ENCODE measurements at places on chromosomes 3 and 15.

- no peak for DNase-seq
These were observed 2.8 kb downstream of the FURIN start for GRCh38 chr15:90871139-90871715.

GRCh38 chr3:141250342-141250741 lies 18.7 kb downstream of the PXYLP1 start:
- no peak for DNase-seq

DNA sequence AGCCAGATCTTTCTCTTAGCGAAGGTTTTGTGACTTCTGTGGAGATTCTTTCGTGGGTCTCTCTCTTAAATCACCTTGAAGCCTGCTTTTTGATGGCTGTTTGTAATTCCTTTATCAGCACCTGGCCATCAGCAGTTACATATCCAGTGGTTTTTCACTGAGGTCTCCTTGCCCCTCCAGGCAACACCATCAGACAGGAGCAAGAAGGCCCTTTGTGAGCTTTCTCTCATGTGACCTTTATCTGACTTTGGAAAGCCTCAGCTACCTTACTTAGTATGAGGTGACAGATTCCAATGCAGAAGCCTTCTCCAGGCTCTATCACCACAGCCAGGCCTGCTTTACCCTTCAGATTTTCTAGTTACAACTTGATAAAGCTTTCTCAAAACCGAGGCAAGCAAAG lies 30.0 kb upstream of the P3H2 start:
- no peak for DNase-seq

DNA sequence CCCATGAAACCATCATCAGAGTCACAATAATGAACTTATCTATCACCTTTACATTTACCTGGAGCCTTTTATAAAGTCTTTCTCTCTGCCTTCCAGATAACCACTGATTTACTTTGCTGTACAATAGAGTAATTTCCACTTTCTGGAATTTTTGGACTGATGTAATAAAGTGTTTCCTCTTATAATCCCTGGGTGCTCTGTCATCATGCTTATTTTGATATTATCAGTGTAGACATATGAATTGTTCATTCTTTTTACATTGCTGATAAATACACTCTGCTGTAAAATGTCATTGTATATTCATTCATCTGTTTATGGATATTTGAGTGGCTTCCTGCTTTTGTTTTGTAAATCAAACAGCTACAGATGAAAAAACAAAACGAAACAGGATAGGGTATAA lies 27.0 kb upstream of the IREB2 start:
- no peak for DNase-seq

- no peak for DNase-seq
These were observed 751 bp upstream of the DCLK3 start for GRCh38 chr3:36765104-36765503.

Data from AG04450 (cell line).